Pericardium fibroblast (primary cell): ENCODE measurements at places on chromosomes 2 and 18. TPM values are rescaled to one million over a fixed set of nuclear protein-coding genes. Genes with fewer than 3 reads are reported as not detected.

Gene NEU4
- 0.09 TPM in 1 of 2 replicates, not detected in the other for total RNA-seq

Gene CCDC68
- total RNA-seq, result 2.5 and 4.5 TPM in 2 replicates

Gene CHRNG
- 0.77 TPM in 1 of 2 replicates, not detected in the other for total RNA-seq

Gene USP34
- 40.5 and 53.3 TPM in 2 replicates for total RNA-seq

Gene SMYD1
- 0.77 TPM in 1 of 2 replicates, not detected in the other for total RNA-seq

Gene AOX1
- total RNA-seq, result 50.3 and 89.5 TPM in 2 replicates

Gene QPCT
- total RNA-seq, result 2.8 and 9.0 TPM in 2 replicates

Gene ITGA6
- 4.4 and 12.1 TPM in 2 replicates for total RNA-seq
